ENCODE measurements at places on chromosomes 12 and 14.
A peak's percentile ranks its signal among the peaks of the same experiment; 100 is the strongest.

- DNase-seq: peak; percentile 8
These were observed 220.3 kb upstream of the ARID2 start for GRCh38 chr12:45509187-45509586.

GRCh38 chr12:23236066-23236780 lies 611.3 kb downstream of the ETNK1 start:
- no peak for DNase-seq

DNA sequence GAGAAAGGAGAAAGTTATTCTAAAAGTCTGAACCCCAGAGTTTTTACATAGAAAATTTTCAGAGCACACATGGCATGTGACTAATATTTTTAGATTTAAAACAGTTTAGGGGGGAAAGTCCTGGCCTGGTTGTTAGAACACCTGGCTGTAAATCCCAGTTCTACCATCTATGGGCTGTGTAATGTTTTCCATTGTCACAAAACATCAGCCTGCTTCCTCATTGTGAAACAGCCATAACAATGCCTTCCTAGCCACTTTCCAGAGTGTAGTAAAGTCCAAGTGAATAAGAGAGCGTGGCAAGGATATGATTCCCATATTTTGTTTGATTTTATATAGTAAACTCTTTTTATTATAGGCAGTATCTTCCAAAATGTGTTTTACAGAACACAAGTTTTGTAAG lies 310.0 kb upstream of the DCN start:
- DNase-seq: no peak

- DNase-seq: no peak
These were observed 19.8 kb downstream of the DIP2B start for GRCh38 chr12:50524621-50525020.

DNA sequence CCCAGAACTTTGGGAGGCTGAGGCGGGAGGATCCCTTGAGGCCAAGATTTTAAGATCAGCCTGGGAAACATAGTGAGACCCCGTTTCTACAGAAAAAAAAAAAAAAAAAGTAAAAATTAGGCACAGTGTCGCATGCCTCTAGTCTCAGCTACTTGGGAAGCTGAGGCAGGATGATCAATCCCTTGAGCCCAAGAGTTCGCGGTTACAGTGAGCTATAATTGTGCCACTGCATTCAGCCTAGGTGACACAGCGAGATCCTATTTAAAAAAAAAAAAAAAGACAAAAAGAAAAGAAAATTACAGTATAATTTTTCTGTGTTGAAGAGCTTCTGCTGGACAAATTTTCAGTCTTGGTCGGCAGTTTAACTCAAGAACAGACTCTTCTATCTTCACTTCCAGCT lies 133.9 kb upstream of the FGD4 start:
- DNase-seq: no peak

GRCh38 chr14:23056145-23056955 lies 970 bp downstream of the CDH24 start:
- DNase-seq: peak; percentile 75

- no peak for DNase-seq
These were observed 337.7 kb downstream of the IPO8 start for GRCh38 chr12:30357766-30358490.

DNA sequence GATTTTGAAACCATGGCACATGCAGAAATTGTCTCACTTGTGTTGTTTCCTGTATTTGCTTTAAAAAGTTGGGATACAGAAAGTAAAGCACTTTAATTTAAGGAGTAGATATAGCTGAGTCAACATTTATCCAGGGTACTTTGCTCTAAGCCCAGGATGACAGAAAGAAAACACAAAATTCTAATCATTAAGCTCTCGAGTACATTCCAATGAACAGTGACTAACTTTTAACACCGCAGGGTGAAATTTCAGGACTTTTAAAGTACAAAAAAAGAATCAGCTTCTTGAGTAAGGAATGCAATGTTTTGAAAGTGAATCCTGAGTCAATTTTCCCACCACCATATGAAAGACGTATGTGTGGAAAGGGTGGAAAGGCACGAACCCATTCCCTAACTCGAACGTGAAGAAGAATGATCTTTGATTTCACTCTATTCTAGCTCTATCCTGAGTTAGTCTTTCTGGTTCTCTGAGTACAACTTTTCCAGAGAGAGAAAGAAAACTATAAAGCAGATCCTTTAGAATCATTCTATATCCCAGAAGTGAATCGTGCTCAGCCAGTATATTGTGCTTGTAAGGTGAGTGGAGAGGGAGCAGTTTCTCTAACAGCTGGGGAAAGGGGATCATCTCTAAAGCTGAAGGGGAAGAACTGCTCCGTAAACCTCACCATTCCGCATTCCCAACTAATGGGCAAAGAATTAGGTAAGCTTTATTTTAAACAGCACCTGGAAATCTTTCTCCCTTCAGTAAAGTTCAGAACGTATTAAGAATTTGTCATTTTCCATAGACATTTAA lies 779.0 kb upstream of the FLRT2 start:
- no peak for DNase-seq

GRCh38 chr12:21710958-21711775 lies 53.5 kb upstream of the LDHB start:
- DNase-seq: no peak

DNA sequence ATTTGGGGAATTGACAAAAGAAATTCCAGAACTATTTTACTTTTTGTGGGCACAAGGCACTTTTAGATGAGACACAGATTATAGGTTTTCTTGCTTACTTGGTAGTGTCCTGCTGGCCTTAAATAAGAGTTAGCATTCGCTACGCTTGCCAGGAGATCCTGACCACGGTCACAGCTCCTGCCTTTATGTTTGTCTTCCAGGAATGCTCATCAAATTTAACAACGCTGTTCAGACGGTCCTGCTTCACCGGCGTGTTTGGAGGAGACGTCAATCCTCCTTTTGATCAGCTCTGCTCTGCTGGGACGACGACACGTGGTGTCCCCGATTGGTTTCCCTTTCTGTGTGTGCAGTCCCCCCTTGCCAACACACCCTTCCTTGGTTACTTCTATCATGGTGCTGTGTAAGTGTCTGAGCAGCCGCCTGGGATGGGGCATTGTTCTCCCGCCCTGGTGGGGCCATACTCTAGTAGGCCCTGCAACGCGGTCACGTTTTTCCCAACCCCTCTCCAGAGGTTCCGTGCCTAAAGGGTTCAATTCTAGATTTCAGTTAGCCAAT lies 15.8 kb downstream of the TCTN2 start:
- DNase-seq: no peak

GRCh38 chr12:101772012-101772775 lies 32.9 kb upstream of the SYCP3 start:
- DNase-seq: no peak

DNA sequence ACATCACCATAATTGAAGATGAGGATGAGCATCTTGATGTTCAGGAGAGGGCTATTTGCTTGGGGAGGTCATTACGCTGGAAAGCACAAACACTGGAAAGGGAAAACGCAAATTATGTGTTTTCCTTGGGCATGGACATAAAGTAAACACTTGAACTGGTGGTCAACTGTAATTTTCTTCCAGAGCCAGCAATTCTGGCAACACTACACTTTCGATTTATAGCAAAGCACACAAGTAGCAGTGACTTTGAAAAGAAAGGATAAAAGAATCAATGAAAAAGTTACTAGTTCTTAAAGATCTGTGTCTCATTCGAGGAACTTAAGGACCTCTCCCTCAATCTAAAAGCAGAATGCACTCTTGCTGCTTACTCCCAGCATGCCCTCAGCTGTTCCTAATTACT lies 2.2 kb downstream of the CLEC14A start:
- DNase-seq: no peak

DNA sequence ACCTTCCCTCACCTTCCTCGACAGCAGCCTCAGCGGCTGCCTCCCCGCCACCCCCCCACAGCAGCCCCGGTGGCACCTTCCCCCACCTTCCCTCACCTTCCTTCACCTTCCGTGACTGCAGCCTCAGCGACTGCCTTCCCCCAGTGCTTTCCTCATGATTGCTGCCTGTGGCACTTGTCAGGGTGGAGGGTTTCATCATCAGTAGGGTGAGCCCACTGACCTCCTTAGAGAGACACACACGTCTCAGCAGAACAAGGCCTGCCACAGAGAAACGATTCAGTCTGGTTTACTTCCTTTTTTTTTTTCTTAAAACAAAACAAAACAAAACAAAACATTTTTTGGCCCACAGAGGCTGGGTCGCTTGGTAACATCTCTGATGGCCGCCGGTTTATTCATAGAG lies 75.0 kb downstream of the EP400 start:
- no peak for DNase-seq

- no peak for DNase-seq
These were observed 43.4 kb downstream of the WDR20 start for GRCh38 chr14:102182936-102183619.

DNA sequence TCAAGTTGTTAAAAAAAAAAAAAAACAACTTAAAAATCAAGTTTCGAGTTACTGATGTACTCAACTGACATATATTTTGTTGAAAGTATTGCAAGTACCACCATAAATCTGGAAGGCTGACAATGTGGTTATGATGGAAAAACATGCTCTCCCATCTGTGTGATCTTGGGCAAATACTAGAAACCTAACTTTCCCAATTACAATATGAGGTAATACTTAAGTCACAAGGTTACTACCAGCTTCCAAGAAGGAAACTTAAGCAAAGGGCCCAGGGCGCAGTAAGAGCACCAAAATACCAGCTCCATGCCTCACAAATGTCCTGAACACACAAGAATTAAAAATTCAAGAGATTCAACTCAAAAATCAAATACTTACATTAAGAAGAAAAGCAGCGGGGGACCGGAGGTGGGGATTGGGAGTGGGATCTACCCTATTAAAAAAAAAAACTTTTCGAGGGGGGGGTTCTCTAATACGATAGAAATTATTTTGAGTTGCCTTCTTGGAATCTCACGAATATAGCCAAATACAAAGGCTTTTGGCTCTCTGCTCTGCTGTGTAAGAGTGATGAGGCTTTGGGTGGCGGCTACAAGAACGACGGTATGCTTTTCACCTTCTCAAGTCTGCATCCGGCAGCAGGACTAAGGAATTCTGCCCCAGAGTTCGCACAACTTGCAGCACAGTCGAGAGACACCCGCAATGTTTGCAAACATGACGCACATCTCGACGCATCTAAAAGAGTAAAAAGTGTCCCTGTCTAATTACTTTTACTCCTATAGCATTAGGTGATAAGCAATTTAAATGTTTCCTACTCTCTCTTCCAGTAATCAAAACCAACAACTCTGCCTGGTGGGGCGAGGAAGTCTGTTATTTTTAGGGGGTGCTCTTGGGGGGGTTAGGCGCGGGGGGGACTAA lies 1.1 kb downstream of the SAV1 start:
- DNase-seq: peak; percentile 24

GRCh38 chr12:41653386-41654326 lies 465.5 kb downstream of the PDZRN4 start:
- DNase-seq: no peak

GRCh38 chr12:43402436-43402835 lies 149.6 kb downstream of the ADAMTS20 start:
- DNase-seq: no peak

DNA sequence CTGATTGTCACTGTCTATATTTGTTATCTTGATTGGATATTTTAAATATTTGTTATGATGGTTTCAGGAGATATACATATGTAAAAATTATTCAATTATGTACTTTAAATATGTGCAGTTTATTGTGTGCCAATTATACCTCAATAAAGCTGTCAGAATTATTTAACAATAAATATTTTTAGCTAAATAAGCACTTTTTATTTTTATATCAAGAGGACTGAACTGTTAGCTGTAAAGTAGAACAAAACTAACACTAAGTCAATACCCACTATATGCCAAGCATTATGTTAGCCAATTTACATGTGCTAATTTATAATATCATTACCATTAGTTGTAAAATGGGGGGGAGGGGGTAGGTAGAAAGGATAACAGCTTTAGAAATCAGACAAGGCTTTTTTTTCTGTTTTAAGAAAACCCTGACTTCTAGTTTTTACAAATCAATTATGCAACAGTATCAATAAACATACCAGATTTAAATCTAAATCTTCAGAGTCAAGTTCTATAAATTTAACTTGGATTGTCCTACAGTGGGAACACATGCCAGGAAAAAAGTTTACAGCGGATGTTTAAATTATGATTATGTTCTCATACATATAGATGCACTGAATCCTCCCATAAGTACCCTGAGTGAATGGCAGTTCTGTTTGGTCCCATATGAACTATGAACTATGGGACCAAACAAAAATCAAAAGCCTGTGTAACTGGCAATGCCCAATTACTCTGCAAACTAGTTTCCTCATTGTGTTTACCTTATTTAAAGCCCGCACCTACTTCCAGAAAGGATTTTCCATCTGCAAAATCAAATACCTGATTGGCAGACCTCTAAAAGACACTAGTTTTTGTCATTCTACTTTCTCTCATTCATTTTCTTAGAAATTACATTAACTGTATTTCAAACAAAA lies 2.8 kb downstream of the RALGAPA1 start:
- no peak for DNase-seq

GRCh38 chr14:35403114-35403602 lies 1.4 kb downstream of the NFKBIA start:
- no peak for DNase-seq

DNA sequence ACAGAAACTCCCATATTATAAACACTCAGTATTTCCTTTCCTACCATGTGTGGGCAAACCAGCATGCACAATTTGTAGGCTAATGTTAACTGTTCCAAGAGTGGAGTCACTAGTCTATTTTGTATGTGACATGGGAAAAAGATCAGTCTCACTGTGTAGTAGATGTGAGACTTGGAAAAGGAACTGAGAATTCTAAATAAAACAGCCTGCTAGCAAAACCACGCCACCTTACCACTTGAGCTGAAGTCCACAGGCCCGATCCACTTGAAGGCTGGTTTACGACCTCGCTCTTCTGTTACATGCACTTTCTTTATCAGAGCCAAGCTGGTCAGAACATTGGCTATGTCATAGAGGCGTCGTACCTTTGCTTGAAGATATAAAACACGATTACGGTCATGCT lies 22.5 kb downstream of the E2F7 start:
- DNase-seq: no peak

- no peak for DNase-seq
These were observed 186.7 kb downstream of the GRIN2B start for GRCh38 chr12:13794706-13795105.

DNA sequence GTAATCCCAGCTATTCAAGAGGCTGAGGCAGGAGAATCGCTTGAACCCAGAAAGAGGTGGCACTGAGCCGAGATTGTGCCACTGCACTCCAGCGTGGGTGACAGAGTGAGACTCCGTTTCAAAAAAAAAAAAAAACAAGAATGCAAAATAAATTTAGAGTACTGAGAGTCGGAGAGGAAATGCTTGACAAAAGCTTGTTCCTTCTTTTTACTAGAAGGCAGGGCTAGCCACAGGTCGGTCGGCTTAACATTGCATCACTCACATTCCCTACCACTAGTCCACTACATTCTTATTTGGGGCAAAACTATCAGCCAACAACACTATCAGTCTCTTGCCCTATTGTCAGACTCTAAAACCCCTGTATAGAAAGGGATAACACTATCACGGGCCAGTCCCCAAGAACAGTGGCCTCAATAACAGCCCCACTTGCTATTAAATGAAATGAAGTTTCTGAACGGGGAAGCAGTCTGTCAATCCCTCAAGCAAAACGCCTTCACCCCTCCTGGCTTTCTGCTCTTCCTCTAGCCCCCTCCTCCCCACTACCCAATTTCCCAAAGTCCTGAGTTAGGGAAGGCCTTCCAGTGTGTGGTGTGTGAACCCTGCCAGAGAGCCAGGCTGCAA lies 1.0 kb downstream of the RNF41 start:
- peak; percentile 11 for DNase-seq

- DNase-seq: no peak
These were observed 46.9 kb downstream of the KLHL28 start for GRCh38 chr14:44914849-44915248.

All from CD4-positive, alpha-beta T cell treated with Interleukin-17A for 1 hour (primary cell).